ENCODE measurements at places on chromosomes 11 and 22.

GRCh38 chr22:30514252-30514651 lies 8.8 kb upstream of the SEC14L4 start:
- DNase-seq = no peak

DNA sequence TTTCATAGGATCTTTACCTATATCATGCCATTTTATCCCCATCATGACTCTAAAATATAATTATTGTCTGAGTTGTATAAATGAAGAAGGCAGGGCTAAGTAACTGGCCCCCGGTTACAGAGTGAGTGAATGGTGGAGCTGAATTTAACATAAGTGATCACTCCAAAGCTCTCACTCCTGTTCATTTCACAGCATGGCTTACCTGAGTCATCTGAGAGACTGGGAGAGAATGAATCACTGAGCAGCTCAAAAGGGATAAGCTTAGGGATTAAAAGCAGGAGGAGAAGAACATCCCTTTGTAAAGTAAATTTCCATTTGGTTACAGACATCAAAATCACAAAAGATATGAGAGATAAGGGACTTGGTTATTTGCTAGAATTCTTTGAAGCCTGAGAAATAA lies 294.0 kb upstream of the CTSC start:
- no peak for DNase-seq

- no peak for DNase-seq
These were observed 3.1 kb upstream of the TMEM109 start for GRCh38 chr11:60910711-60911380.

- no peak for DNase-seq
These were observed 27.5 kb downstream of the ADAMTS8 start for GRCh38 chr11:130400781-130401483.

DNA sequence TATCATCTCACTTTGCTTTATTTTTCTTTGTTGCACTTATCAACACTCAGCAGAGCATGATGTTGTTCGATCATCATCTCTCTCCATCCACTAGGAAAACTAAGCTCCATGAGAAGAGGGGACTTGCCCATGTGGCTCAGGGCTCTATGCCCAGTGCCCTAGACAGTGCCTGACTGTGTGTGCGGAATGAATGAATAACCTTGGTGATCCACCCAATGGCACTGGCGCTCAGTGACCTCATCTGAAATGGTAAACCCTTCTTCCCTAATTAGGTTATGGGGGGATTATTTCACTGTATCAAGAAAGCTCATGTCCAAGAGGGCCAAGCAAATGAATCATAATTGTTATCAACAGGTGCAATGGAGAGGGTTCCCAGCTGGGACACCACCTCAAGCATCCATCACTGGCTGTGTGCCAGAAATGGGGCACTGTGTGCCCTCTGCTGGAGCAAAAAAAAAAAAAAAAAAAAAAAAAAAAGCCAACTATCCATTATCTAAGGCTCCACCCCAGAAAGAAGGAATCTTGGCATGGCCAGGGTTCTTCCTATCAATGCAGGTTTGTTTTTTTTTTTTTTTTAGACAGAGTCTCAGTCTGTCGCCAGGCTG lies 172.6 kb downstream of the LARGE1 start:
- no peak for DNase-seq

- DNase-seq = no peak
These were observed 21.8 kb downstream of the CACNA1I start for GRCh38 chr22:39592081-39593065.

DNA sequence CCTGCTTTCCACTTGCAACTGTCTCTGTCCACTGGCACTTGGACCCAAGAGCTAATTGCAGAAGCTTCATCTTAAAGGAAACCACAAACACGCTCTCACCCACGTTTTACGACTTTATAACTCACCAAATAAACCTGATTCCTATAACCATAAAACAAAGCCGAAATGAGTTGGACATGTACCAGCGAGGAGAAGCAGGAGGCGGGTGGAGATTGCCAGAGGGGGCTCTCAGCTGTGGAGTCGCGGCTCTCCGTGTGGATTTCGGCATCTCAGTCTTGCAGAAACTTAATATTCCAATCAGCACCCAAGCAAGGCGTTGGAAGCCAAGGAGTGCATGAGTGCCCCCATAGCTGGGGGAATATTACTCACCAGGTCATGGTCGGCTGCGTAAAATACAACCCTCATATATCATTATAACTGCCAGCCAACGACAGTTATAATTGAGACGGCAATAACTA lies 483.6 kb downstream of the MN1 start:
- DNase-seq = no peak

GRCh38 chr11:92819830-92820229 lies 149.6 kb upstream of the MTNR1B start:
- DNase-seq = no peak

- no peak for DNase-seq
These were observed 28.6 kb downstream of the RAB30 start for GRCh38 chr11:83042964-83043711.
